CD8-positive, alpha-beta memory T cell (primary cell): ENCODE measurements at places on chromosomes 11 and 22. TPM values are rescaled to one million over a fixed set of nuclear protein-coding genes. Genes with fewer than 3 reads are reported as not detected.
A peak's percentile ranks its signal among the peaks of the same experiment; 100 is the strongest.

DNA sequence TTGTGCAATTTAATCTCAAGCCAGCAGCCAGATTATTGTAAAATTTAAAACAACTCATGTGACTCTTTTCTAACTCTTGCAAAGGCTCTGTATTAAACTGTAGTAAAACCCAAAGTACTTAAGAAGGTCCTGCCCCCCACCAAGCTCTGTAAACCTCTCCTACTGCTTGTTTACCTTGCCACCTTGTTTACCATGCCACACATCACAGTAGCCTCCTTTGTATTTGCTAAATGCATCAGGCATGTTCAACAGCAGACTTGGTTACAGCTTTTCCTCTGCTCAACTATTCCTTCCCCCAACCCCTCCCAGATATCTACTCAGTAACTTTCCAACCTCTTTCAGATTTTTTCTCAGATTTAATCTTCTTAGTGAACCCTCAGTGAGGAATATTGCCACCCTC is 861.6 kb downstream of the METTL15 start:
- no peak for DNase-seq

GRCh38 chr11:65290448-65291165 is 24.1 kb upstream of the CDC42EP2 start:
- no peak for DNase-seq

- DNase-seq: no peak
Measured at GRCh38 chr22:49014227-49015201, 813.2 kb downstream of the BRD1 start.

DNA sequence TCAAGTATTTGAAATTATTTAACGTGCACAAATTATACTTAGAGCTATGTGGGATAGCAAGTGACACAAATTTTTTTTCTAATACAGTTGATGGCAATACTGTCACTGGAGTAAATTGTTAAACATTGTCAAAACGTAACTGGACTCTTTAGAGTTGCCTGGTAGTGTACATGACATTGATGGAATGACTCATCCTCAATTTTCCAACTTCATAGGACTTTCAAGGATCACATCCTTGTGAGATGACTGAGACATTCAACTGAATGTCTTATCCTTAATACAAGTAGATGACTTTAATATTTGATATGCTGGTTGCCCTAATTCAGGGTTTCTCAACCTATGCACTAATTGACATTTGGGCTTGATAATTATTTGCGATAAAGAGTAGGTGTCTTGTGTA is 310.0 kb downstream of the SWAP70 start:
- no peak for DNase-seq

DNA sequence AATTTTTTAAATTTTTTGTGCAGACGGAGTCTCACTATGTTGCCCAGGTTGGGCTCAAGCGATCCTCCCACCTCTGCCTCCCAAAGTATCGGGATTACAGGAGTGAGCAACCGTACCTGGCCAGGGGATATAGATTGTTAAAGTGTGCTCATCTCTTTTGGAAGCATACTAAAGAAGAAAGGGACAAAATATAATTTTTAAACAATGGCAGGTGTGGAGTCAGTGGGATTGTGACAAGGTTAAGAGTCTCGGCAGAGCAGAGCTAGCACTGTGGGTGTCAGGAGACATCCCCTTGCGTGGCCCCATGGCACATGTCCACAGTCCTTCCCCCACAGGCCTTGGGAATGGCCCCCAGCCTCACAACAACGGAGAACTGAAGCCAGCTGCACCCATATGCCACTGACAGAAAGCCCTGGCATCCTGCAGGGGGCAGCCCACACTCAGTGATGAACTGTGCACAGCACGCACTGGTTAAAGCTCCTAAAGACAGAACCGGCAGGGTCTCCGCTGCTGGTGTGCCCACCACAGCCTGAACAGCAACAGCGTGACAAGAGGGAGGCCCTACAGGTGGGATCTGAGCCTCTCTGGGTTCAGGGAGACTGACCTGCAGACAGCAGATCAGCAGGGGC is 29.9 kb downstream of the SERPIND1 start:
- no peak for DNase-seq

- DNase-seq: no peak
Measured at GRCh38 chr22:17284888-17285287, 65.7 kb upstream of the ADA2 start.

- DNase-seq: peak; percentile 66
Measured at GRCh38 chr22:26656891-26657851, at the start of gene MIAT. Gene MIAT, plus strand, starts transcription at chr22:26657588.

- no peak for DNase-seq
Measured at GRCh38 chr22:46766611-46767010, 4.2 kb downstream of the TBC1D22A start.

GRCh38 chr11:74138572-74138971 is 32.2 kb downstream of the C2CD3 start:
- DNase-seq: no peak

DNA sequence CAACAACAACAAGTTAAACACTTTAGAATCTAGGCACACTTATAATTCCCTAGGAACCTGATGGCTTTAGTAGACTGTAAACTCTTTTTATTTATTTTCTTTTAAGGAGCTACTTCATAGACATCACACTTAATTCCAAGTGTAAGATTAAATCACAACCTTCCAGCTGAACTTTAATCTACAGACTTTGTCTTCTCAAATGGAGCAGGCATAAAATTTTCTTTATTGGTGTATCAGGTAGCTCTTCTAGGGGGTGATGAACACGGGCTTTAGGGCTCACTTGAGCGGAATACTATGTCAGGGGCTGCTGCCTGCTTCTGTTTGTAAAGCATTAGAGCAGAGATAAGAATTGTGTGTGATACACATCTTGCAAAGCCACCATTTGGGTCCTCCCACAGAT is 525.8 kb upstream of the FAT3 start:
- DNase-seq: no peak

DNA sequence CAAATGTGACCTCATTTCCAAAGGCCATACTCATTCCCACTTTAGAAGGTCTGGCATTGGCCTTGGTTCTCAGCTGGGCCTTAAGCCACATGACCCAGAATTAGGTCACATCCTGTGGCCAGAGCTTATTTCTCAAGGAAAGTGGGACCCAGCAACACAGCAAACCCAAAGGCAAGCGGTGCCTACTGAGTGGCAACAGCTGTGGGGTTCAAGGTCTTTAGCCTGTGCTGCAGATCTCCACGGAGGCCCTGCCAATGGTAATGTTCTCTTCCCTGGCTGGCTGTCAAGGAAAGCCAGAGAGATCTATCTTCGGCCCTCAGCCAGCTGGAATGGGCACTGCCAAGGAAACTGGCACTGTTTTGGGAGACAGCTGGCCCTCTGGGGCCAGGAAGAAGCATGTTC is 41.5 kb upstream of the TP53I11 start:
- DNase-seq: no peak

DNA sequence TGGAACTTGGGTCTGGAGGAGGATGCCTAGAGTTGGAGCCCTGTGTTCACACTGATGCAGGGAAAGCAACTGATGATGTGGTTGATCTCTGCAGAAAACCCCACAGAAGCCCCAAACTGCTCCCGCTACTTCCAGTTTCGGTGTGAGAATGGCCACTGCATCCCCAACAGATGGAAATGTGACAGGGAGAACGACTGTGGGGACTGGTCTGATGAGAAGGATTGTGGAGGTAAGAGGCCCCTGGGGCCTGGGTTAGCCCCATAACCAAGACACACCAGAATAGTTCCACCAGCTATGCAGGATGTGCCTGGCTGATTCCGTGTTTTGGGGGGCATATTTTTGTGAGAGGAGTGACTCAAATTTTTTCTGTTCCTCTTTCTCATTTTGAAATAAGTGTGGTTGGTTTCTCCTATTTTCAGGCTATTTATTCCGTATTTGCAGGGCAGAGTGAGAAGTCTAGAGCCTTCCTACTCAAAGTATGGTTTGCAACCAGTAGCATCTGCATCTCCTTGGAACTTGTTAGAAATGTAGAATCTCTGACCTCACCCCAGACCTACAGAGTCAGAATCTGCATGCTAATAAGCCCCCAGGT is 137.3 kb upstream of the SORL1-AS1 start:
- no peak for DNase-seq

- DNase-seq: no peak
Measured at GRCh38 chr11:18492888-18493287, 33.9 kb downstream of the TSG101 start.

GRCh38 chr22:17921871-17922821 is 102.2 kb downstream of the MICAL3 start:
- DNase-seq: no peak

The SAA2 gene
- not detected for total RNA-seq

The SPTBN2 gene
- total RNA-seq: 0.84 TPM

The GAL3ST1 gene
- total RNA-seq: 0.13 TPM

The ZC3H12C gene
- total RNA-seq: 1.5 TPM

The MCHR1 gene
- not detected for total RNA-seq

The PLAAT5 gene
- total RNA-seq: 0.89 TPM

The PVALB gene
- total RNA-seq: not detected
